ENCODE measurements at places on chromosomes 2 and 18.

DNA sequence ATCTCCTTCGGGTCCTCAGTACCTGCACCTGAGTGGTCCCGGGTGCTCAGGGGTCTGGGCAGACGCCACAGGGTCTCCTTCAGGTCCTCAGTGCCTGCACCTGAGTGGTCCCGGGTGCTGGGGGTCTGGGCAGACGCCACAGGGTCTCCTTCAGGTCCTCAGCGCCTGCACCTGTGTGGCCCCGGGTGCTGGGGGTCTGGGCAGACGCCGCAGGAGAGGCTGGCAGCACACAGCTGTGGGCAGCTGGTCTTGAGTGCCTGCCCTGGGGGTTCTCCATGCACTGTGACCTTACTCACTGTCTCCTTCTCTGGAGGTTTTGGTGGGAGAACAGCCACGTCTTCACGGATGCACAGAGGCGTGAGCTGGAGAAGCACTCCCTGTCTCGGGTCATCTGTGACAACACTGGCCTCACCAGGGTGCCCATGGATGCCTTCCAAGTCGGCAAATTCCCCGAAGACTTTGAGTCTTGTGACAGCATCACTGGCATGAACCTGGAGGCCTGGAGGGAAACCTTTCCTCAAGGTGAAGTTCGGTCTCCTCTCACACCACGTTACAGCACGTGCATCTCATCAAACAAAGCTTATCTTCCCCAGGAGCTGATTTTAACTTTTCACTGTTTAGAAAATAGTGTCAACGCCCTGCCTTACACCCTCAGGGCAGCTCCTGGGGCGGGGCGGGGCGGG is 82.6 kb downstream of the TPO start:
- DNase-seq: no peak

DNA sequence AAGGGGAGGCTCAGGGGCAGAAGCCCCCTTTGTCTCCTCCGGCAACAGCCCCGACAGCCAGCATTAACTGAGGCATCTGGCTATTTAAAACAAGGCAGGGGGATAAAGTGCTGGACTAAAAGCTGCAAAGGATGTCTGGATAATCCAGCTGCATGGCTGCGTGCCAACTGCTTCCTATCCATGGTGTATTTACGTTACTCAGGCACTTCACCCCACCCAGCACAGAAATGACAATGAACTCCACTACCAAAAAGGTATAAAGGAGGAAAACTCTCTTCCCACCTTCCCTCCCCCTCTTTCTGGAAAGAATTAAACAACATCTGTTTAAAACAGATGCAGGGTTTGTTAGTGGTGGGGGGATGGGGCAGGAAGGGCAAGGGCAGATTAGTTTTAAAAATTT is 82.5 kb downstream of the SPRED2 start:
- DNase-seq: no peak

DNA sequence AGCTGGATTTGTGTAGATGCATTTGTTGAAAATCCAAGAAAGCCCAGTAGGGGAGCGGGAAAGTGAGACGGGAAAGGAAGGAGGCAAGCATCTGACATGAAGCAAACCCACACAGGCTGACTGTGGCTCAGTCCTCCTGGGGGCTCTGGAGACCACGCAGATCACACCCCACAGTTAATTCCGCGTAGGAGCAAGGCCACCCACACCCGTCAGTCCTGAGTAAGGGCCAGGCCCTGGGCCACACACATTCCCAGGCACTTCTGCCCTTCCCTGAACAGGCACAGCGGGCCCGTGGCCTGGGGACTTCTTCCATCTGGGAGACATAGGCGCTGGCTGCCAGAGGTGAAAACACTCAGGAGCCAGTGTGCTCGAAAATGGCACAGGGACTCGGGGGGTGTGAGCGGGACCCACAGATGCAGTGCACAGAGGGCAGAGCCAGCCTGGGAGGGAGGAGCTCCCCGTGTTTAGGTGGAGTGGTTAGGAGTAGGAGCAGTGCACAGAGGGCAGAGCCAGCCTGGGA is 19.4 kb upstream of the PRLH start:
- DNase-seq: no peak

DNA sequence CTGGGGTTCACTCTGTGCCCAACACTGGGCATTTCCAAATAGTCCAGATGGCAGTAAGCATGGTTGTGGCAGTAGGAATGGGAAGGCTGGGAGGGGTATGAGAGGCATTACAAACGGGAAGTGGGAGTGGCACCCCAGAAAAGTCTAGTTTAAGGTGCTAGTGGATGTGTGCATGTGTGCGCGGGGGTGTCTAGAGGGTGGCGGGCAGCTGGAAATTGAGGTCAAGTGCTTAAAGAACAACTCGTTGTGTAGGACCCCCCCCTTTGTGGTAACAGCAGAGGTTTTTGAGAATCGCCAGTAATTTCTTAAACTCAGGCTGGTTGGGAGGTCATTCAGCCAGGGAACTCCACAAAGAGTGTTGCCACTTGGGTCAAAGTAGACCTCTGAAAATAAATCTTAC is 69.9 kb downstream of the RHBDD1 start:
- DNase-seq: no peak

GRCh38 chr18:11993264-11993916 is 12.1 kb downstream of the IMPA2 start:
- no peak for DNase-seq

- DNase-seq: no peak
Observed at GRCh38 chr18:11025671-11026070, 123.7 kb downstream of the PIEZO2 start.

- DNase-seq: no peak
Observed at GRCh38 chr2:145596416-145596815, 1076.5 kb upstream of the ZEB2 start.

DNA sequence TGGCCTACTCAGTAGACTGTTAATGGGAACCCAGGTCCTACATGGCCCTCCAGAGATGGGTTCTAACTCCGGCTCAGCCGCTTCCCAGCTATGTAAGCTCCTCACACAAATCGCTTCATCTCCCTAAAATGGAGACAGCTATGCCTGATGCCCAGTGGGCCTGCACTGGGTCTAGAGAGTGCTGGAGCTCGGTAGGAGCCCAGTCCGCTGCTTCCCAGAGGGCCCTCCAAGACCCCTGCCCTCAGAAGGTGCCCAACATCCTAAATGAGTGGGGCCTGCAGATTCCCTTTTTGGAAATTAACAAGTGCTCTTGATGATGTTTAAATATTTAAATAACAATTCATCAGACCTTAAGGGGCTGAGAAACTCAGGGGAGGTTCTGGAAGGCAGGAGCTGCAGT is 47.1 kb downstream of the HS1BP3 start:
- DNase-seq: no peak

DNA sequence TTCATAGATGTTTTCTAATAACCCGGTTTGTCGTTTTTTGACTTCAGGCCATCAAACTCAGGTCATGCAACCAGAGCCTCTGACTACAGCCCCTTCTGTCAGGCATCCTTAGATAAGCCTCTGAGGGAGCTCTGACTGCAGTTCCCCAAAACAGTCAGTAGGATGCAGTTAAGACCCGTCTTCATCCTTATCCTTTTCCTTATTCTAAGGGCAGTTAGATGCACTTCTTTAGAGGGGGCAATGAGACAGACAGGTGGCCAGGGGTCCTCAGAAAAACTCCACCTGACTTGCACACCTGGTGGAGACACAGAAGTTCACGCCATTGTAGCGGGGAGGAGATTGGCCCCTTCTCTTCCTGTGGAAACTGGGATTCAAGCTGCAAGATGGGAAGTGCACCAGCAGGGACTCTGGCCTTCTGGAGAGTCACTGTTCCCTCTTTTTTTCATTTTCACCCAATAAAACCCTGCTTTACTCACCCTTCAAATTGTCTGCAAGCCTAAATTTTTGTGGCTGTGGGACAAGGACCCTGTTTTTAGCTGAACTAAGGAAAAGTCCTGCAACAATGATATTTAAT is 104.8 kb upstream of the TFPI start:
- no peak for DNase-seq

- DNase-seq: no peak
Observed at GRCh38 chr18:39489431-39489830, 1923.8 kb upstream of the CELF4 start.

DNA sequence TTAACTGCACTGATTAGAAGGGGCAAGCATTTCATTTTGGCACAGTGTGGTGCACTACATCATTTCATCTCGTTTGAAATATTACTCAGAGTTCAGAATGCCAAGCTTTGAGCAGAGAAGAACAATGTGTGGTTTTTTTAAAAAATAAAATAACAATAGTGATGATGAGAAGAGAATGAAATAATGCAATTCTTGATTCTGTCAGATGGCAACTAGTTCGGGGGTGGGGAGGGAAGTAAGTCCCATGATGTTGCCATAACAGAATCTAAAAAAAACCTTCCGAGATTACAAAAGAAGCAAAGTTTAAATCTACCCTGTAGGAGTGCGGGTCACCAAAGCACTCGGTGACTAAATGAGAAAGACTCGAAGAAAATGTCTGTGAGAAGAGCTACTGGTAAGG is 490.4 kb downstream of the NR4A2 start:
- no peak for DNase-seq

DNA sequence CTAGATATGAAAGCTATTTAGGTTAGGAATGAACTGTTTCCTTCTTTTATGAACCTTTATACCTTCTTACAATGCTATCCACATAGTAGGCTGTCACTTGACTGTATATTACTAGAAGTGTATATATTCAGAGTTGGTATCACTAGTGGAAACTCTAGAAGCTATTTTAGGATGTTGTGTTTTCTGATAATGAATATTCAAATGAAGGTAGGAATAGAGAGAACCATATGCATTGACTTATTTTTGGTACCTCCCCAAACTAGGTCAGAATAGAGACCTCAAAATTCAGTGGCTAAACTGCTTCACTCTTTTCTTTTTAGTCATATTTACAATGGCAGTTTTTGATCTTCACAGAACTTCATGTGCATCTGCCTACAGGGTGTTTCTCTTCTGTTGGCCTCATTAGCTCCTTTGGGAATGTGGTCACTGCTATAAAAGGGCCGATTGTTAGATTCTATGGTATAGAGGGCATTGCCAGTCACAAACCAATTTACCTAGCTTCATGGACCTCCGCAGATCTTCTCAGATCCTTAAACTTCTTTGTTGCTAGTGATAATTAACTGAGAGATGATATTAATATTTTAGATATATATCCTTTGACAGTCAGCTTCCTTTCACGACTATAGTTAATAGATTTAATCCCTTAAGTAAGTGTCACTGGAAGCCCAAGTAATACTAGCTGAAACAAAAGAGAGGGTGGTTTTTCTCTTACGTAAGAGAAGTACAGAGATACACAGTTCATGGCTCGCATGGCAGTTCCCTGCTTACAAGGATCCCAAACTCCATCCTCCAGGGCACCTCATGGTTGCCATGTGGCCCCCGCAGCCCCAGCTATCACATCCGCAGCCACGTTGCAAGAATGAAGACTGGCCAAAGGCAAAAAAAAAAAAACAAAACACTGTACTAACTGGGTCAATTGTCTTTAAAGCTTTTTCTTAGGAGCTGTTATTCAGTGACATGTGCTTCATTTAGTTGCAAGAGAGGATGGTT is 61.0 kb downstream of the TSPYL6 start:
- DNase-seq: no peak

GRCh38 chr18:49335677-49336076 is 124.8 kb downstream of the DYM start:
- no peak for DNase-seq

GRCh38 chr18:74524097-74524496 is 10.2 kb upstream of the CNDP1 start:
- DNase-seq: no peak

DNA sequence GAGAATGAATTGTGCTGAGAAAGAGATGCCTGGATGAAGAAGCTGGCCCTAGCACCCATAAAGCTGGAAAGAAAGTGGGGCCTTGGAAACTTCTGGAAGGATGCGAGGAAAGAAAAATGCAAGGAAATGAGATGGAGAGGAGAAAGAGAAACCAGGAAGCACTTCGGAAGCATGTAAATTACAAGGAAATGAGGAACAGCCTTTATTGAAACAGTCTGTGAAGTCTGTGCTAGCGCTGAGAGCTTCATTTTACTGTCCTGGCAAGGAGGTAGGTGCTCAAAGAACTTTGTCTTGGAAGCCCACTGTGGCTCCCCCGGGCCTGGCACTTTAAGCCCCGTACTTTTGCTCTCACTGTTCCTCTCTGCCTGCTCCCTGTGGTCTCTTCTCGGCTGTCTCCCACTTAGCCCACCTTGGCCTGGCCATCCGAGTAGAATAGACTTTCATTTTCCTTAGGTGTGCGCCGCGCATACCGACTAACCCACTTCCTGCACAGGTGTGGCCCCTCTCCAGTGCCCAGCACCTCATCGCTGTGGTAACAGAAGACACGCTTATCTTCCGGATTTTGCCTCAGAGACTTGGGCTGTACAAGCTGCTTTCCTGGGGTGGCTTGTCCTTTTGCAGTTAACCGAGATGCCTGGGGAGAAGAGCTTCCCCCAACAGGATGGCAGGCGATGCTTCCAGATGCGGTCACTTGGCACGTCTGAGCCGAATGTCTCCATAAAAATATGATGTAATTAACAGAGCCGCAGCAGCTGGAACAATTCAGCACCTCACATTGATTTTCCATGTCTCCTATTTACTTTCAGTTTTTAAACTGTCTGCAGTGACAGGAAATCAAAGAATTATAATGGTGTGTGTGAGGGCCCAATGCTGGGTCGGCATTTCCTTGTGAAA is 199.6 kb downstream of the HRH4 start:
- no peak for DNase-seq
